Cerebellar nuclear complex (tissue), 1 donor: ENCODE measurements at places on chromosomes 13 and 19.

DNA sequence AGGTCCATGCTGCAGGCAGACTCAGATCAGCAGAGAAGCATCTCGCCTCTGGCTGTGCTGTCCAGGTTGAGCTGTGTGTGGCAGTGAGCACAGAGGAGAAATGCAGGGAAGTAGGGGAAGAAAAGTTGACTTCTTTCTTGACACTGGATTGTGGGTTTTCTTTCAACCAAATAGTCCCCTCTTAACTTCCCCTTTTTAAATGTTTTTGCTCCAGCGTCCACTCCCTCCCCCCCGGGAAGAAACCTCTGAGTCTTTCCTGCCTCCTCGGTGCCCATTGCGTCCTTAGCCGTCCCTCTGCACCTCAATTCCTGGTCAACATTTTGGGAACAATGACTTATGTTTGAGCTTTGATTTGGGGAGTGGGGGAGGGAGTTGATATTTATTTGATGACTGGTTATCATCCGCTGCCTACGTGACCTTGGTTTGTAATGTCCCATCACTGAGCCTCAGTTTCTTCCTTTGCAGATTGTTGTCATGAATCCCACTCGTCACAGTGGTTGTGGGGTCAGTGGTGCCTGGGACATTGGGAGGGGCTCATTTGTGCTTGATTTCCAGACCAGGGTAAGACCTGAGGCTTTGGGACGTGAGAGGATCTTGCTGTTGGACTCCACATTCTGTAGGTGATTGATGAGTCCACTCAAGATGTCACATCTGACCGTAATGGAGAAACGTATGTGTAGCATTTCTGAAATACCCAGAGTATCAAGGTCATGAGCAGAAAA is at the start of gene LILRB2:
Gene LILRB2 (minus strand): TSS at position 104 of the 722 bp plus-strand sequence. CDS start 614 bp downstream, outside the sequence.
- no peak for DNase-seq

GRCh38 chr13:72757792-72758535 is 23.7 kb downstream of the DIS3 start:
- no peak for DNase-seq

DNA sequence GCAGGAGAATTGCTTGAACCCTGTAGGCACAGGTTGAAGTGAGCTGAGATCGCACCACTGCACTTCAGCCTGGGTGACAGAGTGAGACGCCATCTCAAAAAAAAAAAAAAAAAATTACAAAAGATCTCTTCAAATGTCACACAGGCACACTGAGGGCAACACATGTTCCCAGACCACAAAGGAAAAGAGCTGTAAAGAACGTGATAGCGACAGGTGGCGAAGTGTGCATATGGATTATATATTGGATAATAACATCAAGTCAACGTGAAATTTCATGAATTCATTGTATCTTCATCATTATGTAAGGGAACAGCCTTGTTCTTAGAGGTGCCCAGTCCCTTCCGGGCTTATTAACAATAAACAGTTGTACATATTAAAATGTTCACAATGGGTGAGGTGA is 31.8 kb upstream of the DPP9 start:
- no peak for DNase-seq

GRCh38 chr13:113655346-113656002 is 2.5 kb downstream of the ATP4B start:
- DNase-seq, result no peak

GRCh38 chr19:7799640-7800355 is 30.2 kb upstream of the EVI5L start:
- no peak for DNase-seq

DNA sequence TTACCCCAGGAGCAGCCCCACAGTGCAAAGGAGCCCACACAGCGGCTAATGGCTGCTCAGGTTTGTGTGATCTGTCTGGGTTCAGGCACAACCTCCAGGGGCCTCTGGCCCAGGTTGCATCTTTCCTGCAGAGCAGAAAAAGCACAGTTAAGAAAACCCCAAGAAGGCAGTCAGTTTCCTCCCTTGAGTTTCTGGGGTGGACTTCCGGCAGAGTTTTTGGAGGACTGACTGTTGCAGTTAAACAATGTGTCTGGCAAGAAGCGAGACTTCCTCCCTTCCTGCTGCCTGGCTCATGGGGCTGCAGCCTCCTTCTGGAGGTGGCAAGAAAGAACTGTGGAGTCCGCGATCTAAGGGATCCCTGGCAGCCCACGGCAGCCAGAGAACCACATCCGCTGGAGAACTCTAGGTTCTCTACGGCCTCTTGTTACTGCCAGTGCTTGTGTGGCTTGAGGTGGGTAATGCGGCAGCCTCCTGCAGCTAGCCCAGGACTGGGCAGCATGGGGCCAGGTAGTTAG is 114.4 kb downstream of the ZDHHC20 start:
- DNase-seq, result no peak

DNA sequence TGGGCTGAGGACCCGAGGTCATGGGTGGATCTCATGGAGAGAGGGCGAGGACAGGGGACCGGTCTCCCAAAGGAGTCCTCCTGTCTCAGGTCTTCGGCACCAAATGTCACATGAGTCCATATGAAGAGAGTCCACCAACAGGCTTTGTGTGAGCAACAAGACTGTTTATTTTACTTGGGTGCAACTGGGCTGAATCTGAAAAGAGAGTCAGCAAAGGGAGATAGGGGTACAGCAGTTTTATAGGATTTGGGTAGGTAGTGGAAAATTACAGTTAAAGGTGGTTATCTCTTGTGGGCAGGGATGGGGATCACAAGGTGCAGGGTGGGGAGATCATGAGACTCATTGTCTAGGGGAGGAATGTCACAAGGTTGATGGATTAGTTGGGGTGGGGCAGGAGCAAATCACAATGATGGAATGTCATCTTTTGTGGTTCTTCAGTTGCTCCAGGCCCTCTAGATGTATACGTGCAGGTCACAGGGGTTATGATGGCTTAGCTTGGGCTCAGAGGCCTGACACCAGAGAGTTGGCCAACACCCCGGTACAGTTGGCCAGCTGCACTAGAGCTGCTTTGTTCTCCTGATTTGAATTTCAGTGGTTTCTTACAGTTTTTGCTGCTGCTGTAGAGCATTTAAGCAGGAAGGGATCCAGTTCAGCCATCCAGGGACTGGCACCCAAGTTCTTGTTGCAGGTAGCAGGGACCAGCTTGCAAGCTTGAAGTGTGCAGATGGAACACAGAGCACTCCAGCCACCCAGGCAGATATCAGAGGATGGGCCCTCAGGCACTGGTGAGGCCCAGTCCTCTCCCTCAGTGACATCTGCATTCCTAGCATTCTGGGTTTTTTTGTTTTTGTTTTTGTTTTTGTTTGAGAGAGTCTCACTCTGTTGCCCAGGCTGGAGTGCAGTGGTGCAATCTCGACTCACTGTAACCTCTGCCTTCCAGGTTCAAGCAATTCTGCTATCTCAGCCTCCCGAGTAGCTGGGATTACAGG is 26.4 kb upstream of the IGFL1 start:
- no peak for DNase-seq

GRCh38 chr13:48652851-48653471 is 768 bp upstream of the CYSLTR2 start:
- DNase-seq, result no peak

DNA sequence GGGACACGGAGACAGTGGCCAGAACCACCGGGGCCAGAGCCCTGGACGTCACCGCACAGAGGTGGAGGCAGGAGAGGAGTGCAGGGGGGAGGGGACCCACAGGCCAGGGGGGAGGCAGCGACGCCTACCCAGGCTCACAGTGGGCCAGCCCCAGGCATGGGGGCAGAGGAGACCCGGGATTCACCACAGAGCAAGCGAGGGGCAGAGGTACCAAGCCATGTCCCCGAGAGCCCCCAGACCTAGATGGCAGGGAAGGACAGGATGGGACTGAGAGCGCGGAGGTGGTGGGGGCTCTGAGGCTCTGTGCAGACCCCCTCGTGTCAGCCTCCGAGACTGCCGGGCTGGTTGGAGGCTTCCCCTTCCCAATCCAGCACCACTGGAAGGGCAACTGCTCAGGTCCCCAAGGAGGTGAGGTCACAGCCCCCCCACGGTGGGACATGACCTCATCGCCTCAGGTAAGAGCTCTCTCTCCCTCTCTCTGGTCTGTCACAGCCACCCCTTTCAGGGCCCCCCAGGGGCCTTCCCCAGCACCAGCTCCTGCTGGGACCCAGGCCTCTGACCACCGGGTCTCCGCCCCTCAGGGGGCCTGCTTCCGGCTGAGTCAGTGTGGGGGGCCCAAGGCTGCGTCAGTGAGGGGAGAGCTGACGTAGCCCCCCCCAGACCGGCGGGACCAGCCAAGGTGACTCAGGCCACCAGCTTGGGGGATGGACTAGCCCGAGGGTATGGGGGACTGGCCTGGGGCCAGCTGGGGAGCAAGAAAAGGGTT is 2.2 kb upstream of the IL11 start:
- no peak for DNase-seq

- DNase-seq, result no peak
Observed at GRCh38 chr13:24355103-24355502, 45.7 kb downstream of the C1QTNF9 start.

- no peak for DNase-seq
Observed at GRCh38 chr19:13615890-13616289, 109.6 kb upstream of the CACNA1A start.

- no peak for DNase-seq
Observed at GRCh38 chr13:101579281-101579802, 126.9 kb downstream of the ITGBL1 start.

- DNase-seq, result no peak
Observed at GRCh38 chr19:1503089-1503924, 9.5 kb downstream of the ADAMTSL5 start.

- DNase-seq, result no peak
Observed at GRCh38 chr19:24046550-24046949, 40.4 kb upstream of the ZNF254 start.

GRCh38 chr19:35451338-35452096 is 3.5 kb downstream of the FFAR2 start:
- DNase-seq, result no peak

DNA sequence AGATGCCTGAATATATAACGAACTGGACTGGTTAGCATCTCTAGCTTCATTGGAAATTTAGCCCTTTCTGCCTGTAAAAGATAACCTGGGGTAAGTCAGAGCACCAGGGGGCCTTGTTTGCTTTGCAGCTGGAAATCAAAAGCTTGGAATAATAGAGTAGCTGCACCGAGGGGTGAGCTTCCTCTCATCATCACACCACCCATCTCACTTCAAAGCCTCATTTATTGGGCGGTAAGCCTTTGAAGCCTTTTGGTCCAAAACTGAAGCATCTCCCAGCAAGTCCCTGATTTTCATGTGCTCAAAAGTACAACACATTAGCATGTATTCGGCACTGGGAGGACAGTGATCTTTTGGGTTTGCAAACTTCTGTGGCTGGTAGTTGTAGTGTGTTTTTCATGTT is 405.1 kb downstream of the FOXO1 start:
- no peak for DNase-seq

DNA sequence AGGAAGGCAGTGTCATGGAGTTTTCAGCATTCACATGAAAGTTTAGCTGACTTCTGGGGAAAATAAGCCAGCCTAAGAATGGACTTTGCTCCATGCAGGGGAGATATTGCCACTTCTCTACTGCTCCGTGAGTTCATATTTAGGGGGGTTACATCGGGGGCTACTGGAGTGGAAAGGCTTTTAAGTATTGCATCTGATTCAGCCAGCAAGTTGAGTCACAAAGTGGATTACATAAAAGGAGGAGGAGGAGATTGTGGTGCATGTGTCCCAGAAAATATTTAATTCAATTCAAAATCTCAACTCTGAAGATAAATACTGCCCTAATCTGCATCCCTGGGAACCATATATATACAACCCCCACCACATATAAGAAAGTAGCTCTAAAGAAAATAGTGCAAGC is 617.2 kb downstream of the DCT start:
- no peak for DNase-seq

DNA sequence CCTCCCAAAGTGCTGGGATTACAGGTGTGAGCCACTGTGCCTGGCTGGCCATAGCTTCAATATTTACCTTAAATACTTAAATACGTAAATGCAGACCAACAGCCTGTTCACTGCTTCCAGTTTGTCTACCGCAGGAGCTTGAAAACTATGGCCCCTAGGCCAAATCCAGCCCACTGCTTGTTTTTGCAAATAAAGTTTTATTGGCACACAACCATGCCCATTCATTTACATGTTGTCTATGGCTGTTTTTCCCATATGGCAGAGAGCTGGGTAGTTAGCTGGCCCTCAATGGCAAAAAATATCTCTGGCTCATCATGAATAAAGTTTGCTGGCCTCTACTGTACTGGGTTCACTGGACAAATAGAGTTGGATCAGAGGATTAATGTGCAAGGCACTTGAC is 11.8 kb downstream of the PRR12 start:
- DNase-seq, result no peak

DNA sequence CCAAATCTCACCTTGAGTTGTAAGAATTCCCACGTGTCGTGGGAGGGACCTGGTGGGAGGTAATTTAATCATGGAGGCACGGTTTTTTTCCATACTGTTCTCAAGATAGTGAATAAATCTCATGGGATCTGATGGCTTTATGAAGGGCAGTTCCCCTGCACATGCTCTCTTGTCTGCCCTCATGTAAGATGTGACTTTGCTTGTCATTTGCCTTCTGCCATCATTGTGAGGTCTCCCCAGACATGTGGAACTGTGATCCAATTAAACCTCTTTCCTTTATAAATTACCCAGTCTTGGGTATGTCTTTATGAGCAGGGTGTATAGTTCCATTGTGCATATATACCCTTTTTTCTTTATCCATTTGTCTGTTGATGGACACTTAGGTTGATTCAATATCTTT is 13.1 kb downstream of the SCEL start:
- no peak for DNase-seq

DNA sequence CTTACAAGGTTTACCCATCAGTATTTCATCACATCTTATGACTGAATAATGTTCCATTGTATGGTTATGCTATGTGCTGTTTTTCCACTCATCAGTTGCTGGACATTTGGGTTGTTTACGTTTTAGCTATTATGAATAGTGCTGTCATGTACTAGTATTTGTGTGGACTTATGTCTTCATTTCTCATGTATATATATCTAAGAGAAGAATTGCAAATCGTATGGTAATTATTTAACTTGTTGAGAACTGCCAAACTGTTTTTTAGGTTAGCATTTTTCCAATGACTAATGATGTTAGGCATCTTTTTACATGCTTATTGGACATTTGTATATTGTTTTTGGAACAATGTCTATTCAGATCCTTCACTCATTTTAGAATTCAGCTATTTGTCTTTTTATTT is 368.3 kb downstream of the LMO7 start:
- DNase-seq, result no peak

- DNase-seq, result no peak
Observed at GRCh38 chr13:97205982-97206381, 16.2 kb upstream of the MBNL2 start.

- no peak for DNase-seq
Observed at GRCh38 chr19:31174948-31175347, 174.3 kb downstream of the TSHZ3 start.

- DNase-seq, result no peak
Observed at GRCh38 chr19:10007371-10008183, 2.7 kb downstream of the COL5A3 start.

DNA sequence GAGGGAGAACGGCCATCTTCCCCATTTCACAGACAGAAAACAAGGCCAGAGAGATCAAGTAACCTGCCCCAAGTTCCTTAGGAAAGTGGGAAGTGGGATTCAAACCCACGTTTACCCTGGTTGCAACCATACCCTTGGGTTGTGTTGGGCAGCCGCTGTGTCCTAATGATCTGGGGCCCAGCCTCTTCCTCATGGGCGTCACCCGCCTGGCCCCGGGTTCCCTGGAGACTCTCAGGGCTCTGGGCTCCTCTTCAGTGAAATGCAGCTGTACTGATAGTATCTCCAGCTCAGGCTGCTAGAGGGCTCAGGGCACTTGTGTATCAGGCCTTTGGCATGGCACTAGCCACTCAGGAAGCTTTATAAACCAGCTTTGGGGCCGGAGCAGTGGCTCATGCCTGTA is 9.8 kb downstream of the TMED1 start:
- DNase-seq, result no peak

GRCh38 chr13:44396701-44397580 is 23.3 kb downstream of the SERP2 start:
- no peak for DNase-seq
